ENCODE measurements at places on chromosomes 1 and 21.
A peak's percentile ranks its signal among the peaks of the same experiment; 100 is the strongest.

- DNase-seq: no peak
Observed at GRCh38 chr1:185532856-185533255, 201.3 kb upstream of the HMCN1 start.

DNA sequence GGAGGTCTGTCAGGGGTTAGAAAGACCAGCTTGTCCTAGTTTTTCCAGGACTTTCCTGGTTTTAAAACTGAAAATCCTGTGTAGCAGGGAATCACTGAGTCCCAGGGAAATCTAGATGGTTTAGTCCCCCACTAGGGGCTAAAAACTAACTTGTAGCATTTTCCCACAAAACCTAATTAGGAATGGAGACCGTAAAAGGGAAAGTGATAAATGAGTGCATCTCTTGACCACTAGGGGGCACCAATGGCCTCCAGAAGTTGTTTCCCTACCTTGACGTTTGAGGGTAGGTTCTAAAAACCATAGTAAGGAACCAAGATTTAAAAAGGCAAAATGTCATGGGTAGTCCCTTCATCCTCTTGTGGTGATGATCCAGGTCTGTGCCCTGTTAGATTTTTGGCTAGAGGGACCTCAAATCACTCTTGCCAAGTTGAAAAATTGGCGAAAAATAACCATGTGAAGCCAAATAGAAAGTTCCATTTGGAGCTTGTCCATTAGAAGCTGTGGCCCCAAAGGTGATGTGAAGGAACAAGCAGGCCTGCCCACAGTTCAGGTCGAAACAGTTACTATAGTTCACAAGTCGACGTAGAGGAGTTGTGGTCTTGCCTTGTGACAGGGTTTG lies 24.5 kb downstream of the CLIC6 start:
- peak; percentile 58 for DNase-seq

- no peak for DNase-seq
Observed at GRCh38 chr1:83838573-83838972, 160.4 kb downstream of the TTLL7 start.

- DNase-seq: peak; percentile 74
Observed at GRCh38 chr1:151458802-151459330, 428 bp downstream of the POGZ start.

DNA sequence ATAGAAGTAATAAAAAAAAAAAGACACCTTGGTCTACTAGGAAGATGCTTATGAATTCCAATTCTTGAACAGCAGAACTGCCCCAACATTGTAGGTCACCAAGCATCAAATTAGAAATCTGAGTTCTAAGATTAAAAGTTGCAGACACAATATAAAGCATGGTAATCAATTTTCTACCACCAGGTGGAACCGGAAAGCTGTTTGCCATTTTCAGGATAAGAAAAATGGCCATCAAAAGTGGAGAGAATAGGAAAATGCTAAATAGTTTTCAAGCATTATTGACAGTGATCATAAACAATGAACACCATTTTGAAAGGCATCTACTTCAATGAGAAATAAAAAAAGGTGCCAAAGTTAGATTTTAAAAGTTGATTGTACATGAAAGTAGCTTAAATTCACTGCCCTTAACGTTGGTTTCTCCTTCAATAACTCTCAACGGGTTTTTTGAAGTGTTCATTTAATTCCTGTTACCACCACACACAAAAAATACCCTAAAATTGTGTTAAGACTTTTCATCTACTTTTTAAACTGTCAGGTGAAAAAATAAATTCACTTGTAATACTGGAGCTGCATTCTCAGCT lies 252.9 kb downstream of the KCNT2 start:
- peak; percentile 3 for DNase-seq

DNA sequence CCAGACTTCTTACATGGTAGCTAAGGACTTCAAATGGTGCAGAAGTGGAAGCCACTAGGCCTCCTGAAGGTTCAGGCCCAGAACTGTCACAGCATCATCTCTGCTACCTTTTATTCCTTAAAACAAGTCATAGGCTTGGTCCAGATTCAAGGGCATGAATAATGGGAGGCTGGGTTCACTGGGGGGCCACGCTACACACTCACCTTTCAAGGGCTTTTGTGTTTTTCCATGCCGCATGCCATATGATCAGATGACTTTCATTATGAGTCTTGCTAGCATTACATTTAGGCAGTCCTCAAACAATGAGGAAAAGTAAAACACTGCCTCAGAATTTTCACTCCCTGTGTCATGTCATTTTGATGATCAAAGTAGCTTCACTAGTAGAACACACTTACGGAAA lies 83.4 kb downstream of the VPS26C start:
- no peak for DNase-seq

DNA sequence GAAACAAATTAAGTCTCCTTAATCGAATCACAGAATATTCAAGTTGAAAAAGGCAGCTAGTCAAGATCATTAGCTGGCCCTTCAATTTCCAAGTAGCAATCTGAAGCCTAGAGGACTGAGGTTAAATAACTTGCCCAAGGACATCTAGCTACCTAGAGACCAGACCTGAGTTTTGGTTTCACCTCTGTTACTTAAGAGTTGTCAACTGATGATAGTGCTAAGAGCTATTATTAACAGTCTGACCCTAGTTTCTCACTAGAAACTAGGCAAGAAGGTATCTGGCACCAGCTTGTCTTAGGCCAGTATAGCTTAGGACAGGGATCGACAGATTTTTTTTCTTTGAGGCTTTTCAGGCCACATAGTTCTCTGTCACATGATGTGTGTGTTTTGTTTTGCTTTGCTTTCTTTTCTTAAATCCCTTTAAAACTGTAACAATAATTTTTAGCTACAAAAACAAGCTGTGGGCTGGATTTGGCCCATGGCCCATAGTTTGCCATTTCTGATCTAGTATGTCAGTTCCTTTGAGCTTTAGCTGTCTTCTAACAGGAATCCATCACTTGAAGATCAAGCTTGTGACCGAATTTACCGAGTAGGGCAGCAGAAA lies 23.2 kb downstream of the TRIM45 start:
- no peak for DNase-seq

DNA sequence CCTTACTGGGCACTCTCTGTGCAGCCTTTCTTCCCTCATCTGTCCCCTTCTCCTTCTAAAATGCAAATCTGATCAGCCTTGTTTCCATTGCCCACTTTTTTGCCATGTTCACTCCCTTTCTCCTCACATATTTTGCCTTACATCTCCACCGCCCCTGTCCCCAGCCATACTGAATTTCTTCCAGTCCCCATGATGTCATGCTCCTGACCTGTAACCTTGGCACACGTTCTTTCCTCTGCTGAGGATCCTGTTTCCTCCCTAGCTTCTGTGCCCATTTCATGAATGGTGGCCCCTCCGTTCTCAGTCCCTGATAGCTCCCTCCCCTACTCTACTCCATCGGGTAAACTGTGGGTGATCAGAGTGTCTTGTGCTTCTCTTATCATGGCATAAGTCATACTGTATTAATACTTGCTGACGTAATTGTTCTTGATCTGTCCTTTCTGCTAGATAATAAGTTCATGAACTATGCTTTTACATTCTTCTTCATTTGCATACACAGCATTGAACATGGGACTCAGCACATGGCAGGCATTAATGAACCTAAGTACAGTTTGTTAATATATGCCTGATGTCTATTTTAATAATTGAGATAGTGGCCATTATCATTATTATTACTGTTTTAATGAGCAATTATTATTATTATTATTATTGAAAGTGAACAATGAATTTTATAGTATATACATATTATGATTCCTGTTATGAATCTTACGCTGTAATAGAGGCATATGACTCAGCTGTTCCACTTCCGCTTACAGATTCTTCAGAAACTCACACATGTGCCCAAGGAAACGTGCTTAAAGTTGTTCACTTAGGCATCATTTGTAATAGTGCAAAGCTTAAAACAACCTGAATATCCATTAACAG lies 28.5 kb downstream of the MAP3K21 start:
- no peak for DNase-seq

Data from urothelium cell line (cell line).